BE2C (cell line): ENCODE measurements at places on chromosomes 12 and 14.

- no peak for DNase-seq
These were observed 46.1 kb downstream of the FANCM start for GRCh38 chr14:45181806-45182205.

DNA sequence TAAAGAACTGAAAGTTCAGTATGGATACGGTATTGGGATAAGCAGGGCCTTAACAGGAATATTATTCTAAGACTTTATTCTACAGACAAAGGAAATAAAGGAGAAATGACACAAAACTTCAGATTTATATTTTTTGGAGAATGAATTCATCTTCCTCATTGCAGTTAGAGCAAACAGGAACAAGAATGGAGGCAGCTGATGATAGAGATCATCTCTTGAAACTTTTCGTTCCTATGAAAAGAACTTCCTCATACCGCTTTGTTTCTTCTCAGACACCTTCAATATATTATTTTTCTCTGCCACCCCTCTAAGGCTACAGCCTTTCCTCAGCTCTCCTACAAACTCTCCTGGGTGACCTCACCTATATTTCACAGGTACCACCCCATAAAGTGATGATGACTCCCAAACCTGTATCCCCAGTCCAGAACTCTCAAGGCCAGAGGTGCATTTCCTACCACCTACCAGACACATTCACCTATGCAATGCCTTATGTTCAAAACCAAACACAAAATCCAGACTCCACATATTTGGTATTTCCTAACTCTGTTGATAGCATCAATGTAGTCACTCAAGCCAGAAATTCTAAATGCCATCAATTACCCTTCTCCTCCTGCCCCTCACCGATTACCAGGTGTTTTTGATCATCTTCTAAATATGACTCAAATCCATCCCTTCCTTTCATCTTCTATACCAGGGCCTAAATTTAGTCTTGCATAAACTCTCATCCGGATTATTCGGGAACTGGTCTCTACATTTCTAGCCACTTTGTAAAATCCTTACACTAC lies 7.4 kb downstream of the MAP4K5 start:
- DNase-seq, result no peak

GRCh38 chr14:75842551-75842950 lies 139.2 kb downstream of the TGFB3 start:
- DNase-seq, result no peak

DNA sequence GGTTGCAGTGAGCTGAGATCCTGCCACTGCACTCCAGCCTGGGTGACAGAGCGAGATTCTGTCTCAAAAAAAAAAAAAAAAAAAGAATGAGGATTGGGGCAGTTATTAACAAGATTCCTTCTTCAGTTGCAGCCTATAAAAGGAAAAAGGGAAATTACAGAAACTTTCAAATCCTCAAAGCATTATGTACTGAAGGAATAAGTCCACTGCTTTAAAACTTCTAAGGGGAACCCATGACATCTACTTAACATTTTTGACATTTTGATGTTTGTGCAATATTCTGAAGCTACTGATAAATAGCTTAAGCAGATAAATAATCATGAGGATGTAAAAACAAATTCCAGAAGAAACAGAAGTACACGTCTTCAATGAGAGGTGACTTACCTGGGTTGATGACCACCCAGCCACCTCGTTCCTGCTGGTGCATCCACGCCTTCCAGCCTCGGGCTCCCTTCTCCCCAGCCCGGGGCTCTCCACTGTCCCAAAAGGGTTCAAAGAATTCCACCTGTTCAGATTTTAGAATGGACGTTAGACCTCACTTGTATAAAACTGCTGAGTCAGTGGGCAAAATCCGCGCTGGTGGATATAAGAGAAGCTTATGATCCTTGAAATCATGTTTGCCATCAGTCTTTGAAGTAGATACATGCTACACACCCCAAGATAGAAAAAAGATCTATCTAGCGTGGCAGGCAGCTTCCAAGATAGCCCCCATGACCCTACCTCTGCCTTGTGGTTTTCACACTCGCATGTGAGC lies 33.7 kb downstream of the NRDE2 start:
- DNase-seq, result no peak

- no peak for DNase-seq
These were observed 467.6 kb downstream of the PRKD1 start for GRCh38 chr14:29459969-29460560.

- no peak for DNase-seq
These were observed 70.7 kb upstream of the GALNT9 start for GRCh38 chr12:132400011-132400641.

DNA sequence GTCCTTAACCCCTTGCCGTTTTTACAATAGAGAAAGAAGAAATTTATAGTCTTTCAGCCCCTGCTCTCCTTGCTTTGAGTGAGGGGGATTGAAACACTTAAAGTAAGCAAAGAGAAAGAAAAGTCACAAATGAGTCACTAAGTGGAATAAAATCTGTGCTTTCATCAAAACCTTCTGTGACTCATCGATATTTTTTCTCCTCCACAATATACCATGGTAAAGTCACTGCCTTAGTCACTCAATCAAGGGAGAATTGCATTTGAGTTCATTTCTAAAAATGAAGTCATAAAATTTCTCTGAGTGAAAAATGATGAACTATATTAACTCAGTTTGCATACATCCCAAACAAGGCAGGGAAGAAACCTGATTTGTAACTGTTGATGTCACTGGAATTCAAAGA lies 470.3 kb downstream of the FOXG1 start:
- no peak for DNase-seq

DNA sequence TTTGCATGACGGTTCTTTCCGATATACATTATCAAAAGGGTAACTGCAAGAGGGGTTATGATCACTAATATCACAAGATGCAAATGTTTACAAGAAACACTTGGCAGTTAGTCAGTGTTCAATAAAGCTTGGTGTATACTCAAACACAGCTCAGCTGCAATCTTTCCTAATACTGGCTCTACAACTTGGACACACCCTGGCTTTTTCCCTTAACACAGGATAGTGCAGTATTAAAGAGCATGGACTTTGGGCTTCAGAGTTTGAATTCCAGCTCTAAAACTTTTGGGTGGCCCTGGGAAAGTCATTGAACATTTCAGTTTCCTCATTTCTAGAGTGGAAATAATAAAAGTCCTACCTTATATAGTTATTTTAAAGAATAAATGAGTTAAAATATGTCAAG lies 107.0 kb downstream of the HECTD4 start:
- no peak for DNase-seq

DNA sequence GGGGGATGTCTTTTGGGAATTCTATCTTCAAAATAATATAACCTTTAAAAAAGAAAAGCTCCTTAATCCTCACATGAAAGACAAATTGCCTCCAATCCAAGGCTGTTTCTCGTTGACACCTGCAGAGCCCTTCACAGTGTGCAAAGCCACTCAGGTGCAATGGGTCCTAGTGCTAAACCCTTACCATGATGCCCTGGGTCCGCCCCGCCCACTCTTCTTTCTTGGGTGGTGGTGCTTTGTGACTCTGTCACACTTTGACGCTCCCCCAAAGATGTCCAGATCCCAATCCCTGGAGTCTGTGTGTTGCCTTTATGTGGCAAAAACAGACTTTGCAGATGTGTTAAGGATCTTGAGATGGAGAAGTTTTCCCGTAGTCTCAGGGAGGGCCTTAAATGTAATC lies 29.7 kb downstream of the CLMN start:
- DNase-seq, result no peak

DNA sequence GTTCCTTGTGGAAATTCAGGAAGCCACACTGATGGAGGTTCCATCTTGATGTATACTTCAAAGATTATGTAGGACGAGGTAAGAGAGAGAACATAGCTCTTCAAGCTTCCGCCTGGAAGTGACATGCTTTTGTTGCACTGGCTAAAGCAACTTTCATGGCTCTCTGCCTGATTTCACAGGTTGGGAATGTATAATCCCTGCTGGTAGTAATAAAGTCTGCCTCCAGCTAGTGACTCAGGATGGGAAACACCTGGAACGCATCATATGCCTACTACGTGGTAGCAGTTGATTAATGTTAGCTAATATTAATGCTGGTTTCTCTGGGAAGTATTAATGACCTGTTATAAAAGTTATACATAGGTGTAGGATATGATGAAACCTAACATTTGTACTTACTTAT lies 71.1 kb downstream of the PELI2 start:
- DNase-seq, result no peak

DNA sequence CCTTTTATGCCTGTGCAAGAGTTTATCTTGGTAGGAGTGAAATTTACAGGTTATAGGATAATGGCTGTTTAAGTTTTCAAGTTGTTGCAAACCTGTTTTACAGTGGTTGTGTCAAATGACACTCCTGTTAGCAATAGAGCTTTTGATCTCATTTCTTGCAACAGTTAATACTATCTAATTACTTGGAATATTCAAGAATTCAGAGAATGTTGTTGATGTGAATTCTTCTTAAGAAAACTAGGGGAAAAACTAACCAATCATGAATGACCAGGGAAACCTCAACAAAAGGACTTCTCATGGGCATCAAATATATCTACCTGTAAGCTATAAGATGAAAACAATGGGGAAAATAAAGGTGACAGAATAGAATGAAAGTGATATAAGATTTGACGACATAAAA lies 85.0 kb downstream of the IPO8 start:
- DNase-seq, result no peak

DNA sequence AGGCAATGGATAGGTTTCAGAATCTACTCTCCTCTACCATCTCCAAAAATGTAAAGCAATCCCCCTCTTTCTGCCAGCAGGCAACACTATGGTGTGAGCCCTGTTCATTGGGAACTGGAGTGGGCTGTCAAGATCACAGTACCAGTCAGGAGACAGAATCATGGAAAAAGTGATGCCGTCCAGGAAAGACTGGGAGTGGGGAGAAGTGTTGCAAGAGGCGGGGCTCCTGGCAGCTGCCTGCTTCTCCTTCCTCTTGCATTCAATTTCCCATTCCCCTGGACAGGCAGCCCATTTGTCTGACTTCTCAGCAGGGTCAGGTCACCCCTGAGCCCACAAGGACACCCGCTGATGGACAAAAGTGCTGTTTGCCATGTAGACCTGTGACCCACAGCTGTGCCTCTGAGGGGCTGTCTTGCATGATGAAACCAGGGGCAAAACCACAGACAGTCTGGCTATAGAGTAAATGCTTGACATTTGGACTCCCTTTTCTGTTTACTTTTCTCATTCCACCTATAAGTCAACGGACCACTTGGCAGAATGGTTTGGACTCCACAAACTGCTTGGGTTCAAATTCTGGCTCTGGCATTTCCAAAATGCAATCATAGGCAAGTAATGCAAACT lies 30.1 kb upstream of the RPH3A start:
- no peak for DNase-seq
